ENCODE measurements at places on chromosomes 7 and 10.

GRCh38 chr10:12540341-12540781, 191.0 kb downstream of the CAMK1D start:
- H3K27me3 ChIP-seq: no peaks in the 10 kb centered on the region
- peaks cover 34% of the 10 kb centered on the region for H3K4me1 ChIP-seq
- DNase-seq: no peak
- H3K4me3 ChIP-seq: no peak overlapping the region
- H3K27ac ChIP-seq: no peak overlapping the region

GRCh38 chr7:106466867-106467266, 182.1 kb upstream of the NAMPT start:
- no peaks in the 10 kb centered on the region for H3K27me3 ChIP-seq
- no peak overlapping the region for H3K4me3 ChIP-seq
- H3K27ac ChIP-seq: no peak overlapping the region
- DNase-seq: no peak
- H3K36me3 ChIP-seq: no peaks in the 10 kb centered on the region
- no peaks in the 10 kb centered on the region for H3K4me1 ChIP-seq

DNA sequence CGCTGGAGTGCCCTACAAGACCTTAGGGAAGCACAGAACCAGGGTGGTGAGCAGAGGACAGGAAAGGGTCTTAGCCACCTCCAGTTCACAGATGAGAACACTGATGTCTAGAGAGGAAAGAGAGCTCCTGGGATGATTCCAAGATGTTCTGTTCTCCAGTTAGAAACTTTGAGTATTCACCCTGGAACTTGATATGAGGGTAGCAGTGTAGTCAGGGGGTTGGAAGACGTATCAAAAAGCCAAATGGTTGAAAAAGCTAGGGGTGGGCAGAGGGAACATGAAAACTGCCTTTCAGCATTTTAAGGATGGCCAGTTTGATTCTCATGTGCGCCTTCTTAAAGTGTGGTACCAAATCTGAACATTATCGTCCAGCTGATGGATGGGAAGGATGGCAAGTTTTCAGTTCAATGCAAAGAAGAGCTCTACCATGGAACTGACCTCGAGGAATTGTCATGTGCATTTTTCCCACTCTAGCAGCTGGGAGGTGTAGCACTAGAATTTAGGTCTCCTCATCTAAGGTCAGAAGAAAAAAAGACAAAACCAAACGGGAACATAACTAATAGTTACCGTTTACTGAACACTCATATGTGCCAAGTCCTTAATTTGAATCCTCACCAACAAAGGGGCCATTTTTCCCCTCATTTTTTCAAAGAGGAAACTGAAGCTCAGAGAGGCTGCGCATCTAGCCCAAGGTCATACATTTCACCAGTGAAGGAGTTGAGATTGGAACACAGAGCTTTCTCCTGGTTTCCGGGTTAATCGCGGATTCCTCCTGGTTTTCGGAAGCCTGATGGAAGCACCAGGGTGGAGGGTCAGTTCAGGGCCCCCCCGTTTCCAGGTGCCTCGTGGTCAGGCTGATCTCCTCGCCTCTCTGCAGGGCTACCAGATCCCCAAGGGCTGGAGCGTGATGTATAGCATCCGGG, 6.0 kb upstream of the CYP26A1 start:
- H3K4me3 ChIP-seq: peak overlapping the region; percentile 0
- no peak overlapping the region for H3K27ac ChIP-seq
- peaks cover 28% of the 10 kb centered on the region for H3K4me1 ChIP-seq
- peaks cover 96% of the 10 kb centered on the region for H3K27me3 ChIP-seq

DNA sequence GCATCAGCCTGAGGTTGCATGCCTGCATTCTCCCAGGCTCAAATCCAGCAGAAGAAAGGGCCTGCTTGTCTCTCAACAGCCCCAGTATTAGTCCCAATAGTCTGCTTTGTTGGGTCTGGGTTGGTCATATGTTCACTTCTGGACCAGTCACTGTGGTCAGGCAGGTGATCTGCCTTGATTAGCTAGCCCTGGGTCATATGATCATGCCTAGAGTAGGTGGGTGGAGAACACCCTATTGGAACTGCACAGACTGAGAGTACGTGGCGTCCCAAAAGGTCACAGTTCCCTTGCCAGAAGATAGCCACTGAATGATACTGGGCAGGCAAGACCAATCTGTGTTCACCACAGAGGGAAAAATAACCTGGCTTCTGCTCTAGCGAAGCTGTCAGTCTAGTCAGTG, 80.1 kb downstream of the SH2D4B start:
- no peak for DNase-seq
- no peaks in the 10 kb centered on the region for H3K4me1 ChIP-seq
- no peak overlapping the region for H3K27ac ChIP-seq
- H3K36me3 ChIP-seq: peaks cover 3% of the 10 kb centered on the region
- no peak overlapping the region for H3K4me3 ChIP-seq

- H3K27ac ChIP-seq: no peak overlapping the region
- peaks cover 2% of the 10 kb centered on the region for H3K36me3 ChIP-seq
- no peaks in the 10 kb centered on the region for H3K4me1 ChIP-seq
- no peak for DNase-seq
Measured at GRCh38 chr7:107605218-107605815, 25.3 kb downstream of the BCAP29 start.

DNA sequence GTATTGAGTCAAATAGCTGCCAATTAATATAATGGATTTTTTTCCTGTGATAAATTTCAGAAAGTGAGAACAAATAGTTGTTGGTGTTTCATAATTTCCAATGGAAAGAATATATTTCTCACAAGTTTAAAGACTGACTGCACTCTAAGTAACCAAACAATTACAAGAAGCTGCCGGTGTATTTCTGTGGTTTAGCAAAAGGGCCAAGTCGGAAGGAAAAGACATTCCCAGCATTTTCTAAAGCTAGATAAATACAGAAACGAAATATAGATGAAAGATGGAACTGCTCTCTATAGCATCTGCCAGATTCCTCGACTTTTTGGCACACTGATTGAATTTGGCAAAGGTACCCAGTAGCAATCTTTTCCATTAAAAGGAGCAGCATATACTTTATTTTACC, 92.7 kb upstream of the MKX start:
- DNase-seq: no peak
- H3K36me3 ChIP-seq: no peaks in the 10 kb centered on the region
- no peaks in the 10 kb centered on the region for H3K27me3 ChIP-seq
- H3K27ac ChIP-seq: no peak overlapping the region
- H3K4me1 ChIP-seq: peaks cover 3% of the 10 kb centered on the region

GRCh38 chr7:94089806-94090205, 85.7 kb upstream of the BET1 start:
- H3K4me3 ChIP-seq: no peak overlapping the region
- no peak overlapping the region for H3K27ac ChIP-seq
- peaks cover 25% of the 10 kb centered on the region for H3K4me1 ChIP-seq
- no peaks in the 10 kb centered on the region for H3K36me3 ChIP-seq

DNA sequence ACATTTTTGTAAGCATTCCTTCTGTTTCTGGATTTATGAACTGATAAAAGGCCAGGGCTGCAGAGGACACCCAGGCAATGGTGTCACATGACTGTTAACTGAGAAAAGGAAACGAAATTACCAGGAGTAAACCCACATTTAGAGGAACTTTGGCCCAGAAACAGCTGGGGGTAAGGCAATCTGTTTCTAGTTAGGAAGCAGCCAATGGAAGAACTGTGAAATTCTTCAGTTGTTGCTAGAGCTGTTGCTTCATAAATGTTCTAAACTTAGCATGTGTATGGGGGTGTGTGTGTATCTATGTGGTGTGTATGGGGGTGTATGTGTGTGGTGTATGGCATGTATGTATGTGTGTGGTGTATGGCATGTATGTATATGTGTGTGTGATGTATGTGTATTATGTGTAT, 11.8 kb upstream of the PDCD4 start:
- no peaks in the 10 kb centered on the region for H3K36me3 ChIP-seq
- no peak for DNase-seq
- no peaks in the 10 kb centered on the region for H3K27me3 ChIP-seq

GRCh38 chr7:151978616-151979015, 22.4 kb downstream of the GALNTL5 start:
- no peaks in the 10 kb centered on the region for H3K27me3 ChIP-seq
- H3K4me3 ChIP-seq: no peak overlapping the region
- peaks cover 4% of the 10 kb centered on the region for H3K4me1 ChIP-seq
- no peak overlapping the region for H3K27ac ChIP-seq
- peaks cover 2% of the 10 kb centered on the region for H3K36me3 ChIP-seq
- no peak for DNase-seq

DNA sequence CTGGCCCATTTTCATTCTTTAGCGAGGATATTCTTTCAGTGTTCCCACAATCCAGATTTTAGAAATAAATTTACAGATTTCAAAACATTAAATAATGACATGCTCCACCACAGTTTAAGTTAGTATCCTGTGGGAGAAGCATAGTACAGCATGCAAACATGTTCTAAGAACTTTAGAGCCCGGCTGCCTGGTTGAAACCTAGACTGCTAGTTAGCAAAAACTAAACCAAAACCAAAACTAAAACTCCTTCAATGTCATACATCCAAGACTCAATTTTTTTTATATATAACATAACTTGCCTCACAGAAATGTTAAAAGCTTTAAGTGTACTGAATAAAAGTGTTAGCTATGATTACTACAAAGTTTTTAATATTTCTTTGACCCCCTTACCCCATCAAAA, 17.0 kb downstream of the TRA2A start:
- H3K4me3 ChIP-seq: no peak overlapping the region
- H3K4me1 ChIP-seq: no peaks in the 10 kb centered on the region
- peaks cover 40% of the 10 kb centered on the region for H3K36me3 ChIP-seq
- DNase-seq: no peak
- no peak overlapping the region for H3K27ac ChIP-seq
